ENCODE measurements at places on chromosomes 1 and 21.

GRCh38 chr1:209655411-209656231 lies 3.4 kb upstream of the LAMB3 start:
- no peak for DNase-seq

- no peak for DNase-seq
These were observed 16.5 kb downstream of the S100A6 start for GRCh38 chr1:153519242-153519641.

GRCh38 chr1:199226163-199226562 lies 587.3 kb downstream of the PTPRC start:
- peak; percentile 77 for DNase-seq

DNA sequence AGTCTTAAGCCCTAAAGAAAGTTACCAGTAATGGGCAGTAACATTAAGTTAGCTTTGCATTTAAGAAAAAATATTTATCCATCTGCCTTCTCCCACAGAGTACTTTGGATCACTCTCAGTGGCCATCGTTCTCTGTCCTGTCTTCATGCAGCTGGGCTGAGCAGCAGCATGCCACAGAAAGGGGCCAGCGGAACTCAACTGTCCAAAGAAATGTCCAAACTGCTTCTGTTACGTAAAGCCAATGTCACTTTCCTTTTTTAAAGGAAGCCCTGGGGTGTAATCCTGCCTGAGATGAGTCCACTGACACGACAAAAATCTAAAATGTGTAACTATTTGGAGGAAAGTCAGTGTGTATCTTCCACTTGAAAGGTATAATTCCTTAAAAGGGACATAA lies 291.6 kb downstream of the SMYD3 start:
- no peak for DNase-seq

DNA sequence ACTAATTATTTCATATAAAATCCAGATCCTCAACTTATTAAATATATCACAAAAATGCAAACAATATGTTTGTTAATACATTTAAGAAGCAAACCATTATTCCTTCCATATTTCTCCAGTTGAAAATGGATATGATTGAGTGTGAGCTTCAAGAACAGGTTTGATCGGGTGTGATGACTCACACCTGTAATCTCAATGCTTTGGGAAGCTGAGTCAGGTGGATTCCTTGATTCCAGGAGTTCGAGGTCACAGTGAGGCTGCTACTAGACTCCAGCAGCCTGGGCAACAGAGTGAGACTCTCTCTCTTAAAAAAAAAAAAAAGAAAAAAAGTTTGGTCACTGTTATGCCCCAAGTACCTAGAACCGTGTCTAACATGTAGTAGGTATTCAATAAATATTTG lies 42.9 kb upstream of the RRP15 start:
- DNase-seq: no peak

- no peak for DNase-seq
These were observed 10.2 kb upstream of the ATP13A2 start for GRCh38 chr1:17021896-17022295.

DNA sequence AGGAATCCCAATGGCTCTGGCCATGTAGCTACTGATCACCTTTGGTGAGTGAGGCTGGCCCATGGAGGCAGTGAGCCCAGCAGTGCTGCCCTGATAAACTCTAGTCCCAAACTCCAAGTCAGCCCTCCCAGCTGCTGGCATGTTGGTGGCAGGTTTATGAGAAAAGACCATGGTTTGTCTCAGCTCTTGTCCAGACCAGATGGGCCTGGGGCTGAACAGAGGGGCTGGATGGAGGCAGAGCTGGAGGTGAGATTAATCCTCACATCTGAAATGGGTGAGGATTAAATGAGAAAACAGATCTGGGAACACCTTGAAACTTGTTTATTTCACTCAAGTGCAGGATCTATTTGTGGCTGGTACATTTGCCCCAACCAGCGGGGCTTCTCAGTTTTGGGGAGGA lies 3.2 kb downstream of the TMEM269 start:
- no peak for DNase-seq

DNA sequence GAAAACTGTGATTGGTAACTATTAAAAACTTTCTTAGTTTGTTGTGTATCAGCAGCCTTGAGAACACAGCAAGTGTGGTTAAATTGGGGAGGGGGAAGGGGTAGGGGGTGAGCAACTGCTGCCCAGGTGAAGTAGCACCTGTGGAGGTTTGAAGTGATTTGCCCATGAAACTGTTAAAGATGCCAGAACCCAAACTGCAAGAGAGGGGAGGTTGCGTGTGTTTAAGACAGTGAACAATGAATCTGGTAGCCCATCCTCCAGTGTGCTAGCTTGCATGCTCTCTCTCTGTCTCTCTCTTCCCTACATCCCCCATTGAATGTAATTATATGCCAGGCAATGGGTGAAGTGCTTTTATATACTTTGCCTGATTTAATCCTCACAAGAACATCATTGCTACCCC lies 154.7 kb downstream of the RUNX1 start:
- no peak for DNase-seq

GRCh38 chr21:39852021-39852721 lies 15.1 kb upstream of the PCP4 start:
- DNase-seq: no peak

GRCh38 chr1:38563942-38564735 lies 295.4 kb downstream of the RRAGC start:
- DNase-seq: no peak
